ENCODE measurements at places on chromosomes 2 and 18. TPM values are rescaled to one million over a fixed set of nuclear protein-coding genes. Genes with fewer than 3 reads are reported as not detected.
A peak's percentile ranks its signal among the peaks of the same experiment; 100 is the strongest.

GRCh38 chr2:219439506-219439905 lies 4.9 kb downstream of the SPEG start:
- no peak for DNase-seq

The CHST9 gene
- 2.7 TPM for total RNA-seq

DNA sequence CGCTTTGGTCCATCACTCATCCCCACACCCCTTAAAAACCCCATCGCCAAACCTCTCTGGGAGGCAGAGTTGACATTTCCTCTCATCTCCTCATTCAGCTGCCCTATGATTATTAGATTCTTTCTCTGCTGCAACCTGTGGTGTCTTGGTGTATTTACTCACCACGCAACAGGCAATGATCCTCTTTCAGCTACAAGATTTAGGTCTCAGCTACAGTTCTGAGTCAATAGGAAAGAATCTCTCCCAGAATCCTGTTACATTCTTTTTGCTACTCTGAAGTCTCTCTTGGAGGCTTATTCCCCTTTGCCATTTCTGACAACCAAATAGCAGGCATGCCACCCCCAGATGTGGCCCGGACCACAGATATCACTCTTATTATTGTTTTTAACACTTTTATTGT lies 468.3 kb upstream of the GYPC start:
- DNase-seq = no peak

The SGO2 gene
- 10.8 TPM for total RNA-seq

The ST8SIA5 gene
- 0.52 TPM for total RNA-seq

DNA sequence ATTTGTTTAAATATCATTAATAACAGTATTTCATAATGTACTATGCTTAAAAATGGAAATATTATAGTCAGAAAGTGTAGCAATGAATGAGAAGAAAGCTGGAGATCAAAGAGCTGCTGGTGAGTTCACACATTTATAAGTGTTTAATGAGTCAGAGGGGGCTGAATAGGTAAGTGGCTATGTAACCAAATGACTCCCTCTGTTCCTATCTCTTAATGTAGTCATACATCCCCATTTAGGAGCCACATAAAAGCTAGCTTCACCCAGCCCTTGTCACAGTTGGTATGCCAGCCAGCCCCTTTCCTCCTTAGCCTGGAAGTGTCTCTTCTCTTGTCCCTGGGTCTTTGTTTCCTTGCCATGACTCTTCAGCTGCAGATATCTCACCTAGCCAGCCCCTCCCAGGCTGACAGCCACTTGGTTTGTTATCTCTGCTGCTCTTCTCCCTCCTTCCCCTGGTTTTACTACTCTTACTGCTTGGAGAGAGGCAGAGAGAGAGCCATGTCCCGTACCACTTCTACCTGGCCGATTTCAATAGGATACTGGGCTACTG lies 438.6 kb upstream of the HNMT start:
- no peak for DNase-seq

- DNase-seq = no peak
Measured at GRCh38 chr18:2486426-2486825, 84.9 kb downstream of the METTL4 start.

- no peak for DNase-seq
Measured at GRCh38 chr18:23207994-23208393, 72.7 kb downstream of the CABLES1 start.

The HOXD13 gene
- 0.07 TPM for total RNA-seq

- DNase-seq = peak; percentile 62
Measured at GRCh38 chr2:15673919-15674636, 82.4 kb downstream of the DDX1 start.

The CFAP53 gene
- not detected for total RNA-seq

The PROKR1 gene
- total RNA-seq = 2.8 TPM

- no peak for DNase-seq
Measured at GRCh38 chr2:5234563-5234962, 457.6 kb upstream of the SOX11 start.

The KRTCAP3 gene
- 9.0 TPM for total RNA-seq

DNA sequence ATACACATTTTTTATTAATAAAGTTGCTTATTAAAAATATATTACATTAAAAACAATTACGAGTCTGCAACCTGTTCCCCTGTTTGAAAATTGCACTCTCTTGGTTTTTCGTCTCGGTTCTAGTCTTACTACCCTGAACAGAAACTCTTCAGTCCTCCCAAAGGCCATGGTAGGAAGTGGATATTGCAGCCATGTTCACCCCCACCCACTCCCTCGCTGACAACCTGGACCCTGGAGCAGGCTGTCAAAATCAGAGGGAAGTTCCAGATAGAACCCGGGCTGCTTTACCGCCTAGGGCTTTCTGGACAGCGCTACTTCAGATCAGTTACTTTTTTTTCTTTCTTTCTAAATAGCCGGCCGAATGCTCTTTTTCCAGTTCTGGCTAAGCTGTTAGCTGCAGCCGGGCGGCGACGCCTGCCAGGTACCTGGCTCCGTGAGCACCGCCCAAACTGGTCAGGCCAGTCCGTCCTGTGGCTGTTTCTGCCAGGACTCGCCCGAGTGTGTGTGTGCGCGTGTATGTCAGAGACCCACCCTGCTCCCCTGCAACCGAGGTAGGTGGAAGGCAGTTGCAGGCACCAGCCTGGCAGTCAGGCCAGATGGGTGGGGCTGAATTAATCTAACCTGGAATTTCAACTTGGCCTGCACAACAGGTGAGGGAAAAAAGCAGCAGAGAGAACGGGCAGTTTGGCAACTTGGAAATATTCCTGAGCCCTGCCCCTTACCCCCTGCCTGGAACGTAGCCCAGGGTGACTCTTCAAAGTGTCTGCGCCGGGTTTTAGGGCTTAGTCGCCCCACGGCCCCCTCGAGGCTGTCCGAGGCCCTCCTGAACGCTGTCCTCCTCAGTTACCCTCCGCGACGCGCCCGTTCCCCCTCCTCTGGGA lies 1.1 kb upstream of the TET3 start:
- peak; percentile 80 for DNase-seq

The LOXHD1 gene
- total RNA-seq = 0.07 TPM

The TSPYL6 gene
- not detected for total RNA-seq

GRCh38 chr2:114488841-114489530 lies 46.5 kb downstream of the DPP10 start:
- DNase-seq = no peak
